ENCODE measurements at places on chromosomes 13 and 19.

GRCh38 chr13:87287721-87288120 is 383.4 kb upstream of the SLITRK5 start:
- DNase-seq = no peak

DNA sequence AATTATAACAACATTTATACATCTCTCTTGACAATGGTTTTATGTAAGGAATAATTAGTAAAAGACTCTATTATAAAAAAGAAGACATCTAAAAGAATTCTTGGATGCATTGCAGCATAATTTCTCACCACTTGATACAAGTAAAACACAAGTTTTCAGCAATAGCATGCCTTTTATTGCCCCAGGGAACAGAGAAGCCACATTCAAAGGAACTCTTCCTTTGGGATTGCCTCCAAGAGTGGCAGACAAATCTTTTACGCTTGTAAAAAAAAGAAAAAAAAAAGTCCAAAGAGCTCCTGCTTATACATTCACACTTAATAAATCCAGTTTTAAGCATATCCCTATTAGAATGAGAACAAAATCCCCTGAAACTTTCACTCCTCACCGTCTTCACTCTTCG is 2357.8 kb upstream of the PCDH20 start:
- no peak for DNase-seq

GRCh38 chr19:38253788-38254187 is 2.4 kb downstream of the PPP1R14A start:
- no peak for DNase-seq

DNA sequence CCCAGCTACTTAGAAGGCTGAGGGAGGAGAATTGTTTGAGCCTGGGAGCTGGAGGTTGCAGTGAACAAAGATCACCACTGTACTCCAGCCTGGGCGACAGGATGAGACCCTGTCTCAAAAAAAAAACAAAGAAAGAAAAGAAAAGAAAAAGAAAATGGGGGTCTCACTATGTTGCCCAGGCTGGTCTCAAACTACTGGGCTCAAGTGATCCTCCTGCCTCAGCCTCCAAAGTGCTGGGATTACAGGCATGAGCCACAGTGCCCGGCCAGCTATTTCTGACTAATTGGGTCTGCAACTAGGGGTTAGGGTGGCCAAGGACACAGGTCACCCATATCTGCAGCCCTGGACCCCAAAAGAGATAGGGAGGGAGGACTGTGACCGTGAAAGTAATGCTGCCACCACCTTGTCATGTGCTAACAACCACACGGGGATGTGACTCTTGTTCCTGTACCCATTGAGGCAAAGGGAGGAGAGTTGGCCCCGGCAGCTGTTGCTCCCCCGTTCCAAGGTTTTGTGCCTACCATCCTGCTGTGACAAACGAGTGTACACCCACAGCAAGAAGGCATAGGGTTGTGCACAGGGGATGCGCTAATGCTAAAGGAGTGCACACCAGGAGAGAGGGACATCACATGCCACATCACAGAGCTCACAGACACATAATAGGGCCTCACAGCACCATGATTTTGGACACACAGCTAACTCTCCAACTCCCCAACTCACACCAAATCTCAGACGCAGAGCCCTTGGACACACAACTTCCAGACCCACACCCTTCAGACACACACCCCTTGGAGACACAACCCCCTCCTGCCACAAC is 619 bp downstream of the MEF2B start:
- DNase-seq = no peak

DNA sequence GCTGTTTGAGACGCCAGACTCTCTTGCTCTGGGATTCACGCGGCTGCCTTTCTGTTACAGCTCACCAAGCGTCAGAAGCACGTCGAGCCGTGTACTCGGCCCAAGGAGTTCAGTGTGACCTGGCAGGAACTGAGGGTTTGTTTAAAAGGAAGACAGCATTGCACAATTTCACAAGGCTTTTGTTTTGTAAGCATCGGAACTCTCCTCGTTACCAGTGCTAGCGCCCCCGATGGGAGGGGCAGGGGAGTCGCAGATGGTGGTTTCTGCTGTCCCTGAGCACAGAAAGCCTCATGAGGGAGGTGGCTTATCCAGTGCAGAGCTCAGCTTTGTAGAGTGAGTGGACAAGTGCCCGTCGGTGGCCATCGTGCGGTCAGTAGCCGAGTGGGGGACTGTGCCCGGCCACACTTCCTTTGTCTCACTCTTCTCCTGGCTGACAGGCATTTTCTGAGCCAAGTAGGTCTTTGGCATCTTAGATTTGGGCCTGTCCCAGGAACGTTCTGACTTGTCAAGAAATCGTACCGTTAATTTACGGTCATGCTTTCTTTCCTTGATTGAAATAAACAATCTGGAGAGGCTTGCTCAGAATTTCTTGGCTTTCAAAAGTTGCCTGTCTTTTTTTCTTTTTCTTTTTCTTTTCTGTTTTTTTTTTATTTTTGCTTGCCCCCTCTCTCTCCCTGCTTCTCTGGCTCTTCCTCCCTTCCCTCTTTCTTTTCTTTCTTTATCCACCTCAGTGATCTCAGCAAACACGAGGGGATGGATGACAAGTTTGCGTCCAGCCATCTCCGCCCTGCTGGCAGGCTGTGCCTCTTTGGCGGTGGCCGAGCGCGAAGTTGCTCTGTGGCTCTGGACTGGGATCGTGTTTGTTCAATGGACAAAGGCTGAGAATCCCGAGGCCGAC is 7.7 kb downstream of the KDM4B start:
- DNase-seq = peak; percentile 41

- DNase-seq = no peak
These were observed 1.3 kb upstream of the ZNF181 start for GRCh38 chr19:34732612-34733211.

DNA sequence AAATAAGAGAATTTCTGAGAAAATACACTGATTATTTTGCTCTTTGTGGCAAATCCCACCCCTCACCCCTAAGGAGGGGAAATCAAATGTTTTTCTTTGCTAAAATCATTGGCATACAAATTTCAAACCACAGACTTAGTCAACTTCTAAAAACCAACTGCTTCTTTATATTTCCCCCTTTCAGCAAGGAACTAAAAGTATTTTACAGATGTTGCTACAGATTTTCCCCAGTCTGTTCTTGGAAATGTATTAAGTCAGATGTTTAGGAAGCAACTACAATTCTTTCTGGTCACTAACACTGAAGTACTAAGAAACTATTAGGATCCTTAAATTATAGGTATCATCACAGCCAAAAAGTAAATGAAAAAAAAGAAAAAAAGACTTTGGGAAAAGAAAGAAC is 6.9 kb downstream of the MTMR6 start:
- no peak for DNase-seq

GRCh38 chr13:79496188-79496587 is 15.2 kb downstream of the NDFIP2 start:
- no peak for DNase-seq

DNA sequence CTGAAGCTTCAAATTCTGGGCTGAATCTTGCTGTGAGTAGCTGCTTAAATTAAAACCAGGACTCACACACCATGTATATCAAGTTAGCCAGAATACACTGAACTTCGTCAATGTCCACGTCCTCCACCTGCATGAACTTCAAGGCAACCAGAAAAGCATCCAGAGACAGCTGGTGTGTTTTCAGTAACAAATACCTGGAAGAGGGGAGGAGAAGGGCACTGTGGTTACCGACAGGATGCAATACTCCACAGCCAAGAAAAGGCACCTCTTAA is 20.4 kb downstream of the PROZ start:
- DNase-seq = no peak

DNA sequence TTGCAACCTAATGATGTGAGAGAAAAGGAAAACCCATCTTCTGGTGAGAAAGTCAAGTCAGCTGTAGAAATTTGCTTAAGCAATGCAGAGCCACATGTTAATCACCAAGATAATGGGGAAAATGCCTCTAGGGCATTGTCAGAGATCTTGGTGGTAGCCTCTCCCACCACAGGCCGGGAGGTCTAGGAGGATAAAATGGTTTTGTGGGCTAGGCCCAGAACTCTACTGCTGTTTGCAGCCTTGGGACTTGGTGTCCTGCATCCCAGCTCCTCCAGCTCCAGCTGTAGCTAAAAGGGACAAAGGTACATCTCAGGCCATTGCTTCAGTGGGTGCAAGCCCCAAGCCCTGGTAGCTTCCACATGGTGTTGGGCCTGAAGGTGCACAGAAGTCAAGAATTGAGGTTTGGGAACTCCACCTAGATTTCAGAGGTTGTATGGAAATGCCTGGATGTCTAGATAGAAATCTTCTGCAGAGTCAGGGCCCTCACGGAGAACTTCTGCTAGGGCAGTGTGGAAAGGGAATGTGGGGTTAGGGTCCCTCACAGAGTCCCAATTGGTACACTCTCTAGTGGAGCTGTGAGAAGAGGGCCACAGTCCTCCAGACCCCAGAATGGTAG is 382.2 kb upstream of the KLHL1 start:
- DNase-seq = no peak

DNA sequence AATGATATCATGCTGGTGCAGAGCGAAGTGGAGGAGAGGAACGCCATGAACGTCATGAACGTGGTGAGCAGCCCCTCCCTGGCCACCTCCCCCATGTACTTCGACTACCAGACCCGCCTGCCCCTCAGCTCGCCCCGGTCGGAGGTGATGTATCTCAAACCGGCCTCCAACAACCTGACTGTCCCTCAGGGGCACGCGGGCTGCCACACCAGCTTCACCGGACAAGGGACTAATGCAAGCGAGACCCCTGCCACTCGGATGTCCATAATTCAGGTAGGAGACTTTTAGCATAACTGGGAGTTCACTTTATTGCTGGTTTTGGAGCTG is 3.3 kb downstream of the PCDH17 start:
- DNase-seq = peak; percentile 59

- peak; percentile 66 for DNase-seq
These were observed 30.5 kb downstream of the MLLT1 start for GRCh38 chr19:6249296-6249695.

- no peak for DNase-seq
These were observed 113.1 kb downstream of the PAN3 start for GRCh38 chr13:28251466-28251865.

- no peak for DNase-seq
These were observed 13.9 kb downstream of the PALM start for GRCh38 chr19:722553-723101.

- no peak for DNase-seq
These were observed 147.7 kb downstream of the DPF1 start for GRCh38 chr19:38076337-38076736.

DNA sequence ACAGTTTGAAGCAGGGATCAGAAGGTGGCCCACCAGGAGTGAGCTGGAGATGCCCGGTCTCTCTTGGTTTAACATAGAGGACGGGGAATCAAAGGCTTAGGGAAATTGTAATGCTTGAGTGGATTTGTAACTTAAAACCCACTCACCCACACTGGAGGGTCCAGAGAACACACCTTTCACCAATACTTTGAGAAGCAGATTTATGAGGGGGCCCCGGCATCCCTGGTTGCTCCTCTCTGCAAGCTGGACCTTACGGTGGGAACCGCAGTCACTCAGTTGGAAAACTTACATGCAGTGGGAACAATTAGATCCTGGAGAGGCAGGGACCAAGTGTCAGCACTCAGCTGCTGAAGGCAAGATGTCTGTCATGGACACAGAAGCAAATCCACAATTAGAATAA is 20.5 kb downstream of the PPP5C start:
- no peak for DNase-seq

- DNase-seq = no peak
These were observed 1893.9 kb downstream of the PCDH9 start for GRCh38 chr13:65336087-65336749.

GRCh38 chr19:39823686-39824085 is 10.3 kb downstream of the DYRK1B start:
- peak; percentile 18 for DNase-seq

DNA sequence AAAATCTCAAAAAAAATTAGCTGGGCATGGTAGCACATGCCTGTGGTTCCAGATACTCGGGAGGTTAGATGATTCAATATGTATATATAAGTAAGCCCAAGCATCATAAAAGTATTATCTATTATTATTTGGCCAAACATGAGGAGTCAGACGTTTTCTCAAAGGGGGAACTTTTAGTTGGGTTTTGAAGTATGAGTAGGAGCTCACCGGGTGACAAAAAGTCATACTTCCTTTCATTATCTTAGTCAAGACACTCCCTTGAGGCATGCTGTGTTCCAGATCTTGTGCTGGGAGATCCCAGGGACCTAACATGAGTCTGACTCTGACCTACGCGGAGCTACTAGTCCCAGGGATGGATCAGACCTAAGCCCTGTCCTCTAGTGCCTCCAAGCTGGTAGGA is 8.2 kb upstream of the MYH14 start:
- no peak for DNase-seq

DNA sequence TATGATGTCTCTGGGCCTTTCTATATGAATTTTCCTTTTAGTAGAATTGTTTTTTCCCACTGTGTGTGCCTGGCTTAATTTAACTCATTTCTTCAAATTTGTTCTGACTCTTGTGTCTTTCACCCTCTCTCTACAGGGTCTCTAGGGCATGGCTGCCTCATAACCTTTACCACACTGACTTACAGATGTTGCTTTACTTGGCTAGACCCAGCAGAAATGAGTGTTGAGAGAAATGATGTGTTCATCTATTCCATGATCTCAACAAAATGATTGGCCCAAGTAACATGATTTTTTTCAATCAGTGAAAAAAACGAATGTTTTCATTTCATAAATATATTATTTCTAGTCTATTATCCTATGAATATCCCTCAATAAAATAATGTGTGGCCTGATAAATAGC is 195.0 kb downstream of the GPC5 start:
- DNase-seq = no peak

- DNase-seq = no peak
These were observed 421 bp upstream of the KLF5 start for GRCh38 chr13:73058432-73058735.

- DNase-seq = no peak
These were observed 43.4 kb upstream of the PDCD5 start for GRCh38 chr19:32537580-32537979.

- DNase-seq = peak; percentile 35
These were observed 64.5 kb downstream of the CEBPG start for GRCh38 chr19:33437821-33438671.

GRCh38 chr13:113332615-113333014 is 31.3 kb downstream of the GRTP1 start:
- no peak for DNase-seq

DNA sequence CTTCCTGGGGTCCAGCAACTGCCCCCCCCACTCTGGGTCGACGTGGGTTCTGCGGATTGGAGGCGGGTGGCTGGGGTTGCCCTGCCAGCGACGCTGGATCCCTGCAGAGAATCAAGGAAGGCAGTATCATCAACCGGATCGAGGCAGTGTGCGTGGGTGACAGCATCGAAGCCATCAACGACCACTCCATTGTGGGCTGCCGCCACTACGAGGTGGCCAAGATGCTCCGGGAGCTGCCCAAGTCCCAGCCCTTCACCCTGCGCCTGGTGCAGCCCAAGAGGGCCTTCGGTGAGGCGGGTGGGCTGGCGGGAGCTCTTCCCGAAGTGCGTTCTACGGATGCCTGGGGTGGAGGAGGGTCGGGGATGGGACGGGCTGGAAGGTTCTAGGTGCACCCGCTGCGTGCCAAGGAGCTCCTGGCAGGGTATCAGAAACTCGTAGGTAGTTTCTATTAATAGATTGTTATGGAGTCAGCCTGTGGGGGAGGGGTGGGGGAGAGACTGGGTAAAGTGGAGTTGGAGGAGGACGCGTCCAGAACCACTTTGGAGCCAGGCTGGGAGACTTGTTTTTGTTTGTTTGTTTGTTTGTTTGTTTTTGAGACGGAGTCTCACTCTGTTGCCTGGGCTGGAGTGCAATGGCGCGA is 1.5 kb downstream of the GIPC3 start:
- no peak for DNase-seq

Measured in head of caudate nucleus (tissue), 42 donors.